HS-5 (cell line): ENCODE measurements at places on chromosomes 16 and 17.

DNA sequence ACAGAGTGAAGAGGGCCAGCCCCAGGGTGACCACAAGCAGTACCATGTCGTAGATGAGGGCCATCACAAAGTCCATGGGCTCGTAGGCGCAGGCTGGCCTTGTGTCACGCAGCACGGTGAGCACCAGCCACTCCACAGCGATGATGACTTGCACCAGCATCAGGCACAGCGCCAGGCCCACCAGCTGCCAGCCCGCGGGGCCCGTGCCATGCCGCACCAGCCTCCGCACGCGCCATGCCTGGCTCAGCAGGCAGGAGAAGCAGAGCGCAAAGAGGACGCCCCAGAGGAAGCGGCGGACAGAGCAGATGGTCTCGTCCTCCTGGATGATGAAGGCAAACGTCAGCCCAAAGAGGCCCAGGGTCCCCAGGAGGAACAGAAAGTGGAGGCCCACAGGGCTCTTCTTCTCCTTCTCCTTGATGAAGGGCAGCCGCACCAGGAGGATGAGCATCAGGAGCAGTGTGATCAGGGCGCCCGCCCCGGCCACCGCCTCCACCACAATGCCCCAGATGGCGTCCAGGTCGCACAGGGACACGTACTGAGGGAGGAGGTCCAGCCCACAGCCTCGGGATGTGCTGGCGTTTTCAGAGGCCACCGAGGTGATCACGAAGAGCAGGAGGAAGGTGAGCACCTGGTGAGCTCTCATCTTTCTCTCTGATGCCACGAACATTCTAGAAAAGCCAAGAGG lies 12.3 kb downstream of the GPRC5B start:
- no peak for DNase-seq

DNA sequence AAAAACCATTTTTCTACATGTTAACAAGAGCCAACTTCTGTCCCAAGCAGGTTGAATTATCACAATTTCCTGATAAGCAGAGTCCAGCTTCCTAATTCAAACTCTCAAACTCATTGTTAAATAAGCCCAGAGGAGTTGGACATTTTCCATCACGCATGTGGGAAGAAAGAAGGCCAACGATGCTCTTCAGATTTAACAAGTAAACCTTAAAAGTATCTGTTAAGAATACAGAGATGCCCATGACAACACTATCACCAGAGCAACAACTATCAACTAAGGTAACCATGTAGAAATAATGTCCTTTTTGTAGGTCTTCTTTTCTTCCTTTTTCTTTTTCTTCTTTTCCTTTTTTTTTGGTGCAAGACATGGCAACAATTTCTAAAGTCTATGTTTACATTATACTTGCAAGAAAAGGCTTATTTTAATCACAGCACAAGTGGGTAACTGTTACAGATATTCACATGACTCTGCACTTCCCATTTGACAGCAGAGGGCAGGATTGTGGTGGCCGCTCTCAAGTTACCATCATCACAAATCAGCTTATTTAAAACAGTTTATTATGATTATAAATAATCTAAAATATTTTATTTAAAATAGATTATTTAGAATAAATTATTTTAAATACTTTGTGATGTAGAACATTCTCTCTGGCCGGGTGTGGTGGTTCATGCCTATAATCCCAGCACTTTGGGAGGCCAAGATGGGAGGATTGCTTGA lies 35.7 kb upstream of the DHRS7B start:
- DNase-seq = no peak

GRCh38 chr16:14502932-14503741 lies 126.9 kb downstream of the PARN start:
- DNase-seq = no peak

DNA sequence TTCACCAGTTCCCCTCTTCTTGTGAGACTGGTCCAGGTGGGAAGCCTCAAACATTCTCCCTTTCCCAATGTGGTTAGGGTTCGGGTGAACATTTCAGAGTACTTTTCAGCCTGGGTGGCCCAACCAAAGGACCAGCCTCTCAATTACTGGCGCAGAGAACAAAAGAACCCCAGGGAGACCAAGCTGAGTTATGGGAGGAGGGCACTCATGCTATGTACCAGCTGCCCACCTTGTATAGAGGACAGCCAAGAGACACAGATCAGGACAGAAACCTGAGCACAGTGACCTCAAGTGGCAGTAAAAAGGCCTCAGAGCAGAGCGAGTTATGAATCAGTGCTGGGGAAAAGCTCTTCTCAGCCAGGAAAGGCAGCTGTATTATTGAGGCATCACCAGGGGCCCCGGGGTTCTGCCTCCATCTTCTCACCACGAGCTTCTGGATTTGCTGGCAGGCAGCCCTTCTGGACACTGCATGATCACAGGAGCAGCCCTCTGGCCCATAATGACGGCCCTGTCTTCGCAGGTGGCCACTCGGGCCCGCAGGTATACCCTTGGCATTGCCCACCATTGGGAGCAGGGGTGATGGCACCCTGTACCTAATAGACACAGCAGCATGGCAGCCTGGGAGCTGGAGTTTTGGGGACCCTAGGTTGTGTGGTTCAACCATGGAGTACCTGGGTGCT lies 3.8 kb downstream of the G6PC3 start:
- DNase-seq = no peak

DNA sequence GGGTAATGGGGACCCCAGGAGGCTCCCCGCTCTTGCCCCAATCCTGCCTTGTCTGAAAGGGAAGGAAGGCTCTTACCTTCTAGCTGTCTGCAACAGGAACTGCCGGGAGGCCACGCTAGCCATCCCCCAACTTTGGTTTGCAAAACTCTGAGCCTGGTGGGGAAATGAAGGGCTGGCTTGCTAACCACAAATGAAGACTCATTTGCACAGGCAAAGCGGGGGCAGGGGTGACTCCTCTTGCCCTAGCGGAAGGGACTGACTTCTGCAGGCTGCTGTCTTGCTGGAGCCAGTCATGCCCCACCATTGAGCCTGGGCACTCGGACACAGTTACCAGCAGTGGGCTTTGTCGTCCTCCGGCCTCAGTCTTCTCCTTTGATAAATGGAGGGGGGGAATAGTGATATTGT lies 52.6 kb downstream of the PLCG2 start:
- no peak for DNase-seq

DNA sequence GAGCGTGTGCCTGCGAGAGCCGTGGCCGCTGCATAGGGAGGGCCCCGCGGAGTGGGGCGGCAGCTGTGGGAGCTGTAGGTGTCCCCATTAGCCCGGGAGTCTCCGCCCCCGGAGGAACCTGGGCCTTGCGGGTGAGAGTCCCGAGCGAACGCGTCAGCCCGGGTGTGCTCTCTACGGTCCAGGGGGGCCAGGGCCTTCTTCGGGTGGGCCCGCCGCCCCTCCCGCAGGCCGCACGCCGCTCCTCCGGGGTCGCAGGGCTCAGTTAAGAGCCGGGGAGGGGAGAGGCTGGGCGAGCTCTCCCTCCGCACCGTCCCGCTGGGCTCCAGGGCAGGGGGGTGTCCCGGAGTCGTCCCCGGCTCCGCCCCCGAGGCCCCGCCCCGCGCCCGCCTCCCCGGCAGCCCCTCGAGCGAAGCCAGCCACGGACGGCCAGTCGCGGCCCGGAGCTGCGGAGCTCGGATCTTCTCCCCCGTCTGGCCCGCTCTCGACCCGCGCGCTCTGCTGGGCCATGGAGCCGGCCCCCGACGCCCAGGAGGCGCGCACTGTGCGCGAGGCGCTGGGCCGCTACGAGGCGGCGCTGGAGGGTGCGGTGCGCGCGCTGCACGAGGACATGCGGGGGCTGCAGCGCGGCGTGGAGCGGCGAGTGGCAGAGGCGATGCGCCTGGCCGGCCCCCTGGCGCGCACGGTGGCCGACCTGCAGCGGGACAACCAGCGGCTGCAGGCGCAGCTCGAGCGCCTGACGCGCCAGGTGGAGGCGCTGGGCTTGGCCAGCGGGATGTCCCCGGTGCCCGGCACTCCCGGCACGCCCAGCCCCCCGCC lies at the start of gene SMTNL2:
TSS of gene SMTNL2 (plus strand) at position 429 of the 816 bp plus-strand sequence. CDS start at position 506, 77 bp downstream.
- no peak for DNase-seq

- DNase-seq = no peak
These were observed 276.8 kb downstream of the STX8 start for GRCh38 chr17:9298776-9299295.

DNA sequence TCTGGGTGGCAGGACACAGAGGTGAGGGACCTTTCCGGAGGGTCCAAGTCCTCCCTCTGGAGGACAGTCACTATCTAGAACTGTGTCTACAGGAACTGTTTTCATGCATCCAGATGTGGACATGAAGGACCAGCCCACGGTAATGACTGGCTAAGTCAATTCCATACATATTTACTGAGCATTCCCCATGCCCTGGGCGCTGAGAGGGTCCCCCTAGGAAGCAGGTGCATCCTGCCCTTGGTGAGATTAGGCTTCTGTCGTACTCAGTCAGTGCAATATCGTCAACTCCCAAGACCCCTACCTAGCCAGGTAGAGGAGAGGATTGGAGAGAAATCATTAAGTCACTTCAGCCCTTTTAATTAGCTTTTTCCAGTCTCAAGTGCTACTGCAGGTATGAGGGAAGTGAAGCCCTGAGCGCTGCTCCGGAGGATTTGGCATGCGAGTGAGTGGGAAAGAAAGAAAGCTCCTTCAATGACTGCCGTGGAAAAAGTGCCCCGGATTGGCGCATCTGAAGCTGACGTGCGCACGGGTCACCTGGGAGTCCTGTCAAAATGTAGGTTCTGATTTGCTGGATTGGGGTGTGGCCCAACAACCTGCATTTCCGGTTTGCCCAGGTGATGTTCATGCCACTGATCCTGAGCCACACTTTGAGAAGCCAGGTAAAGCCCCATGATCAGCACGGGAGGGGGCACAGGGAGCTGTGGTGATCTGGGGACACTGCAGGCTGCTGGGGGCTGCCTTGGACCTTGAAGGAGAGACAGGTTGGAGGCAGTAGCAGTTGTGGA lies 367.4 kb upstream of the TNRC6C start:
- DNase-seq = no peak

DNA sequence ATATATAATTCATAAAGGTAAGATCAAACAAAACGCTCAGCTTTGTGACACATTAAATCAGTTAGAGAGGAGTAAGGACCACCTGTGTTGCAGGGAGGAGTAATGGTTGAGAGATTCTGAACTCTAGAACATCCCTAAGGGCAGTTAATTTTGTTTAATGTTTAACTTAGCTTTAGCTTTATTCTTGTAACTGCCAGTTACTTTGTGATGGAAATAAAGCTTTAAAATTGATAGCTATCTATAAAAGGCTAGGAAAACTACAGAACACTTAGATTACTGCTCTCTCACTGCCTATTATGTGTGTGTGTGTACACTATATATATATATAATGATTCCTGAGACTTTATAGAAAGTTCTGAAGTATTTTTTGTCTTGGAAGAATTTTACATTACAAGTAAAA lies 37.8 kb downstream of the PTRH2 start:
- no peak for DNase-seq

DNA sequence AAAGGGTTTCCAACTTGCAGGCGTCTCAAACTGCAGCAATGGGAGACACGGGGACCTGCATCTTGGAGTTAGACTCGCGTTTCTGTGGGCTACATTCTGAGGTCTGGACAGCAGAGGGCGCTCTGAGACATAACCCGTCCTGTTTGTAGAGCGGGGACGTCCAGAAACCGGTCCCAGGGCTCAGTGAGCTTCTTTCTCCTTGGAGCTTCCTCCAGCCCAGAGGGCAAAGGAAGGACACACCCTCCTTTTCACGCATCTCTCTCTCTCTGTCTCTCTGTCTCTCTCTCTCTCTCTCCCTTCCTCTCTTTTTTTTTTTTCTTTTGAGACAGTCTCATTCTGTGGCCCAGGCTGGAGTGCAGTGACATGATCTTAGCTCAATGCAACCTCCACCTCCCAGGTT lies 19.8 kb downstream of the COX4I1 start:
- DNase-seq = no peak

- no peak for DNase-seq
These were observed 994 bp downstream of the IGFBP4 start for GRCh38 chr17:40443988-40444899.

- DNase-seq = no peak
These were observed 44.6 kb upstream of the ZNF750 start for GRCh38 chr17:82884341-82884969.

DNA sequence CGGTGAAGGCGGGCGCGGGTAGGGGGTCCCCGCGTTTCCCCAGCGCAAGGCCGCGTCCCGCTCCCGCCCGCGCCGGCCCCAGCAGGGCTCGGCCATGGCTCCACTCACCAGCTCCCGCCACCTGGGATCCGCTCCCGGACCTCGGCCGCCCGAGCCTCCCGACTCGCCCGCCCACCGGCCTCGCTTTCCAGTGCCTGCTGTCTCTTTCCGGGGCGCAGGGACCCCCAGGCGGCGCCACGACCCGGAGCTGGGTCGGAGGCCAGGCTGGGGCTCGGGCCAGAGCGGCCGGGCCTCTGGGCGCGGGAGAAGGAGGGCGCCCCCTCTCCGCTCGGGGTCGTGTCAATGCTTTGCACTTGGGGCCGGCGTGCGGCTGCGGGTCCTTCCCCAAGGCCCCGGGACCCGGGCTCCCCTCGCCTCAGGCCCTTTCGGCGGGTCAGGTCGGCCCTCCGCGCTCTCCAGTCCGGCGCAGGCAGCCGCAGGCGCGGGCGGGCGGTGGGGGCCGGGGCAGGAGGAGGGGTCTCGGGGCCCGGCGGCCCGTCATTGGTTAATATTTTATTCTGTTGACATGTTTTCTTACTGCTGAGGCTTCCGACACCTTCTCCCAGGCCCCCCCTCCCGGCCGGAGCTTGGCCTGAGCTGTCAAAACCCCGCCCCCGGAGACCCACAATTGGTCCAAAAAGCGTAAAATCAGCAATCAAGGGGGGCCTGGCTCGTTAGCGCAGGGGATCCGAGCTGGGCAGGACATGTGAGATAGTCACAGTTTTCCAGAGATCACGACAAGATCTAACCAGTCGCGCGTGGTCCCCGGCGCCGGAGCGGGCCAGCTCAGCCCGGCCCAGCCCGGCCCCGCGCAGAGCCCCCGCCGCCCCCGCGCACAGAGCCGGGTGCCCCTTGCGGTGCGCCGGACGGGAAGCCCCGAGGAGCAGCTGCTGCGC lies at the start of gene TBX2:
TSS of gene TBX2 (plus strand) at position 713 of the 935 bp plus-strand sequence. CDS start 334 bp downstream, outside the sequence.
- peak; percentile 65 for DNase-seq

- peak; percentile 11 for DNase-seq
These were observed 78.7 kb upstream of the LGALS9 start for GRCh38 chr17:27552276-27552732.

- no peak for DNase-seq
These were observed 65.8 kb upstream of the RPH3AL start for GRCh38 chr17:418421-418751.

GRCh38 chr17:77124192-77124889 lies 16.4 kb upstream of the SEC14L1 start:
- no peak for DNase-seq

- no peak for DNase-seq
These were observed 744 bp upstream of the METRNL start for GRCh38 chr17:83078378-83079351.

GRCh38 chr16:62021161-62021581 lies 15.1 kb downstream of the CDH8 start:
- DNase-seq = no peak

- DNase-seq = peak; percentile 84
These were observed 13.2 kb downstream of the CHCT1 start for GRCh38 chr17:60435244-60436167.
